Muscle of back (tissue), 13 donors: ENCODE measurements at places on chromosomes 16 and 17.

- DNase-seq: no peak
Measured at GRCh38 chr16:27225536-27226360, 22.4 kb downstream of the KDM8 start.

DNA sequence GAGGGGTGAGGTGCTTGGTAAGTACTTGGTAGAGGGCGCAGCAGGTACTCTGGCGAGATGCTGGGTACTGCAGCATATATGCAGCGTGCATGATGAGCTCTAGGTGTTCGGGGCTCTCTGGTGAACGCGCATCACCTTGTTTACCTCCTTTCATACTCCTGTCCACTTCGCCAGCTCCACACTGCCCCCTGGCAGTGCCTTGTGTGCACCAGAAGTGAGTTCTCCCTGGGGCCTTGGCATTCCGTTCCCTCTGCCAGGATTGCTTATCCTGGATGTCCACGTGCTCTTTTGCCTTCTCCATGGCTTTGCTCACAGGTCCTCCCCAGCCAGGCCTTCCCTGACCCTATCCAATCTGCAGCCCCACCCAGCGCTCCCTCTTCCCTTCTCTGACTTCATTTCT lies 154.2 kb downstream of the MRM1 start:
- no peak for DNase-seq

GRCh38 chr17:67433248-67433924 lies 56.3 kb downstream of the PITPNC1 start:
- no peak for DNase-seq

DNA sequence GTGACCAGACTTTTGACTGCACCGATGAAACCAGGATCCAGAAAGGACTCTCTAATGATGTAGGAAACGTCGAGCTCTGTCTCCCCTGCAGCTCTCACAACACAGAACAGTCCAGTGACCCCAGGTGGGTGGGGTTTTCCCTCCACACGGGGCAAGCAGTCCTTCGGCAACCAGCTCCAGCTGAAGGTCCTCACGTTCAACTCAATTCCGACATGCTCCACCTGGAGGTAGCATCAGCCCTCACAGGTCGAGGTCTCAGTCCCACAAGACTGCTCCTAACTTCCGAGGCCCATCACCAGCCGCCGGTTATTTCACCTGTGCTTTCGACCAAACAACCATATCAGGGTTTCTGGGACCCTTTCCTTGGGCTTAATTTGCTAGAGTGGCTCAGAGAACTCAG lies 28.2 kb downstream of the ITGAE start:
- no peak for DNase-seq

DNA sequence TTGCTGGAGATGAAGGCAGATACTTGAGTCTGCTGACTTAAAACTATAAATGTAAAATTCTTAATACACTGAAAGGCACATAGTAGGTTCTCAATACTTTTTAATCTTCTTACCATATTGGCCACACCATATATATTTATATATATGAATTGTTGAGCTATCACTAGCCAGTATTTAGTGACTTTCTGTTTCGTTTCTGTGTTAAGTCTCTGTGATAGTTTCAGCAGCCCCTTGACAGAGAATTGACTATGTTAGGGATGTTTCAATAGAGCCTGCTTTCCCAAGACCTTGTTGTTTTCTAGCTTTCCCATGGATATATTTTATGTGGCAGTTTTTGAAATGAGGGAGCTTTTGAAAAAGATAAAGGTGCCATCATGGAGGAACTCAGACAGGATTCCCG lies 206.5 kb upstream of the GOT2 start:
- no peak for DNase-seq

DNA sequence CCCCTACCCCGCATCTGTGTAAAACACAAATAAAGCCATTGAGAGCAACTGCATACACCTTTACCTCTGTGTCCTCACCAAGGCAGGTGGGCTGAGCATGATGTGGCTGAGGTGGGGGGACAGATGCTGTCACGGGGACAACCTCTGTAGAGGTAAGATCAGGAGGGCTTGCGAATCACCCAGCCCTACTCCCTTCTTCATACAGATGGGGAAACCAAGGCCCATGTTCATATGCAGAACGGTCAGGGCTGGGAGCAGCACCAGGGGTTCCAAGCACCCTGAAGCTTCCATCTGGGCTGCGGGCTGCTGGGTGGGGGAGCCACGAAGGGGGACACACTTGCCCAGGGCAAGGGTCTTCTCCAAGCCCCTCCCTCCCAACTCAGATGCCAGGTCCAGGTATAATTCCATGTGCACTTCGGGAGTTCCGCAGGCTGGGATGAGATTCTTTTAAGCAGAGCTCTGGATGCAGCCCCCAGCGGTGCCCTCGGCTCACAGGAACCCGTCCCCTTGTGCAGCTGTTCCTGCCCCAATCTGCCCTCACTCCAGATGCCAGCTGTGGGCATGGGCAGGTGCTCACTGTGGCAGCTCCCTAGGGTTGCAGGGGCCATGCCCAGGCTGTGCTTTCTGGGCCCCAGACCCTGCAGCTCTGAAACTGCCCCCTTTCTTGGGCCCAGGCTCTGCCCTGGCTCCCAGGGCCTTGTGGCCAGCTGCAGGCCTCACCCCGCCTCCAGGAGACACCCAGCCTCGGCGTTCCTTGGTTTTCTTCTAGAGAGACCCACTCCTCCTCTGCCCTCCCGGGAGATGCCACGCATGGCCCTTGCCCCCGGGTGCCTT lies 9.6 kb downstream of the CTRB1 start:
- DNase-seq: no peak

GRCh38 chr16:9859701-9860327 lies 322.4 kb downstream of the GRIN2A start:
- DNase-seq: no peak

DNA sequence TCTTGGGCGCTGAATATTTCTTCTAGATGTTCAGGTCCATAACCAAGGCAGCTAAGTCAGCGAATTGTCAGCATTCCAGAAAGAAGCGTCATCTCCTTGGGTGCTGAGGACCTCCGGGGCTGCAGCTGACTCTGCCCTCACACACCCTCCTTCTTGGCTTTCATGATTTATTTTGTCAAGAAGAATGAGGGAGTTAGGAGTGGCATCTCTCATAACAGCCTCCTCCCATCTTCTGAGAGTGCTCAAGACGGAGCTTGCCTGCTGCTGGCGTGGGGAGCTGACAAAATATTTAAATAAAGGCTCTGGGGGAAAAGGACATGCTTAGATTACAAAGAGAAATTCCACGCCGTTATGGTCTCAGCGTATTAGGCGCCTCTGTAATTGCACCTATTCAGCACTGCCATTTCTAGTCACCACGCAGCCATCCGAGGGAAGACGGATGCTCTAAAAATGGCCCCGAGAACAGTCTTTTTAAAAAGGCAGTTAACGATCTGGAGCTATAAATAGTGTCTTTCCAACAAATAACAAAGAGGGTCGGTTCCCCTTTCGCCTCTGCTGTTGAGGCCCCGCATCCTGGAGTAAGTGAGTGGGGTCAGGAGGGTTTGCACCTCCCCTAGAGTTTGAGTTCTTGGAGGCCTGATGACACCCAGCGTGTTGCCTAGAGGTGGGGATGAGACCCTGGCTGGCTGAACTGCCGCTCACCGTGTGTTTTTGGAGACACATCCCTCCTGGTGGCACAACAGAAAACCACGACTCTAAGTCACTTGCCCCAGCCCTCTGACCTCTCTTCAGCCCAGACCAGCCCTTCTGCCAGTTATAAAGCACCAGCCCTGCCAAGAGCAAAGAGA lies 187.0 kb downstream of the CCDC182 start:
- no peak for DNase-seq

DNA sequence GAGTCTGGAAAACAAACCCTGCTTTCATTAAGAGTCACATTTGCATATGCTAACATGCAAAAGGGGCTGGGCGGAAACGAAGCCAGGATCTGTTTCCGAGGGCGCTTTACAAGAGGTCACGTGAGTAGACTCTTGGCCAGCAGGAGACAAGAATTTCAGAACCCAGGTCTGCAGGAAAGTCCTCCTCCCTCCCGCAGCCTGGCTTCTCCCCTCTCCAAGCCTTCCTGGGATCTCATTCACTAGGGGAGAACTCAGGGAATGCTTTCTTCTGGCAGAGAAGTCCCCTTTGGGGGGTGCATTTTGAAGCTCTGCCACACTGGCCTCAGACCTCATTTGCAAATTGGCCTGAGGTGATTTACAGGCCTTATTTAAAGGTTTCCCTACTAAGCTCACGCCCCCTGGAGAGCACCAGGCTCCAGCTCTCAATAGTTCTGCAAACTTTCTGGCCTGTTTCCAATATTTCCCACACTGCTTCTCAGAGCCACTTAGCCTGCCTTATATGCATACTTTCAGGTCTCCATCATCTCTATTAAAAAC lies 57.2 kb upstream of the CACNG5 start:
- DNase-seq: peak; percentile 64

GRCh38 chr16:70412385-70412784 lies 26.5 kb downstream of the ST3GAL2 start:
- no peak for DNase-seq

GRCh38 chr17:58336456-58337209 lies 8.0 kb upstream of the TSPOAP1 start:
- no peak for DNase-seq

- DNase-seq: no peak
Measured at GRCh38 chr16:89139907-89140361, 31.6 kb upstream of the CDH15 start.

DNA sequence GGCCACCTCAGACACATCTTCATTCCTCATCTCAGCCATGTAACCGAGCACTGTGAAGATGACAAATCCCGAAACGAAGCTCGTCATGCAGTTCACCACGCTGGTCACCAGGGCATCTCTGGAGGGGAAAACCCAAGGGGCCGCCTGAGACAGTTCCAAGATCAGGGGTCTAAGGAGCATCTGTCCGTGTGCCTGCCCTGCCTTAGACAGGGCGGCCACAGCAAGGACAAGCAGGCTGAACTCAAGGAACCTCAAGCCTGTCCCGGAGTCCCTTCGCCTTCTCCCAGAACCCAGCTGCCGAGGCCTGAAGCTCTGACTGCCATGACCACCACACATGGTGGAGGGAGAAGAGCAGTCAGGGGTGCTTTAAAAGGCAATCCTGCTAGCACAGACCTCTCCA lies 22.7 kb downstream of the SLC6A4 start:
- DNase-seq: no peak

DNA sequence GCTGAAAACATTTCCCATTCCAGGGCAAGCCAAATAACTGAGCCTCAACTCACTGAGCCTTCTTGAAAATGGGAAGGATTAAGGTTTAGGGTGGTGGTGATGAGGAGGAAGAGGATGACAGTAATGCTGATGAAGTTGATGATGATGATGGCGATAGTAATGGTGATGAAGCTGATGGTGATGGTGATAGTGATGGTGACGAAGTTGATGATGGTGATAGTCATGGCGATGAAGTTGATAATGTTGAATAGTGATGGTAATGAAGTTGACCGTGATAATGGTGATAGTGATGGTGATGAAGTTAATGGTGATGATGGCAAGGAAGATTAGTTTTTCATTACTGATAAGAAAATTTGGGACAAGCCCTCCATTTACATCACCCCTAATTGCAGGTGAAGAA lies 285.8 kb upstream of the DYNLRB2 start:
- no peak for DNase-seq

DNA sequence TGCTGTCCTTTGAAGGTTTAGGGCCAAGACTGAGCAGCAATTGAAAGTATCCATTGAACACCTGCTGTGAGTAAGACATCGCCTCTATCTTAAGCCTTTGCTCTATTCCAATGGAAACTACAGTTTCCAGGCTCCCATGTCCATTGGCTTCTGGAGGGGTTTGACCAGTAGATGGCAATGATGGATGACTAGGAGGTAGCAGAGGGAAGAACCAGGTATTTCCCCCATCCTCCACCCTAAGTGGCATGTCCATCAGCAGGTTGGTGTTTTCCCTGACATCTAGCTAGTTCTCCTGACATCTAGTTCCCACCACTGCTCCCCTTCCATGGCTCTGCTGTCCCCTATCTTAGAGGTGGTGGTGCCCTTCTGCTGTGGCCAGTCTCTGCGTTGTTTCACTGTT lies 58.7 kb downstream of the CENPV start:
- DNase-seq: no peak

GRCh38 chr17:50051082-50051576 lies 4.8 kb upstream of the ITGA3 start:
- DNase-seq: peak; percentile 74

- DNase-seq: no peak
Measured at GRCh38 chr16:27817038-27817437, 246.5 kb downstream of the GSG1L start.

- no peak for DNase-seq
Measured at GRCh38 chr16:23959072-23959751, 123.4 kb downstream of the PRKCB start.

DNA sequence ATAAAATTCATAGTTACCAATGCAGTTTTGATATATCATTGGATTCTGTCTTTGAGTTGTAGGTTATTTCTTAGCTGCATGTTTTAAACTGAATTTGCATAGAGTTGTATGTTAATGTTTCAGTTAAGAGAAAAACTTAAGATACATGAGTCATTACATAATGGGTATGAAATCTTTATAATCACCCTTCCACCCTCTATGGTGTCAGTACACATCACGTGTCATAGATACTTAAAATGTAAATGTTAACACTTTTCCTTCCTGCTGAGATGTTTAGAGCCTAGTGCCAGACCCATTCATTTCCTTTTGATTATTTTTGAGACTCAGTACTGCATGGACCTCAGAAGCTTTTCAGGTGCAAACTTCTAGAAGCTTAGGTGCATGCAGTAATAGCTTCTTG lies 20.5 kb downstream of the ZNF207 start:
- DNase-seq: no peak

DNA sequence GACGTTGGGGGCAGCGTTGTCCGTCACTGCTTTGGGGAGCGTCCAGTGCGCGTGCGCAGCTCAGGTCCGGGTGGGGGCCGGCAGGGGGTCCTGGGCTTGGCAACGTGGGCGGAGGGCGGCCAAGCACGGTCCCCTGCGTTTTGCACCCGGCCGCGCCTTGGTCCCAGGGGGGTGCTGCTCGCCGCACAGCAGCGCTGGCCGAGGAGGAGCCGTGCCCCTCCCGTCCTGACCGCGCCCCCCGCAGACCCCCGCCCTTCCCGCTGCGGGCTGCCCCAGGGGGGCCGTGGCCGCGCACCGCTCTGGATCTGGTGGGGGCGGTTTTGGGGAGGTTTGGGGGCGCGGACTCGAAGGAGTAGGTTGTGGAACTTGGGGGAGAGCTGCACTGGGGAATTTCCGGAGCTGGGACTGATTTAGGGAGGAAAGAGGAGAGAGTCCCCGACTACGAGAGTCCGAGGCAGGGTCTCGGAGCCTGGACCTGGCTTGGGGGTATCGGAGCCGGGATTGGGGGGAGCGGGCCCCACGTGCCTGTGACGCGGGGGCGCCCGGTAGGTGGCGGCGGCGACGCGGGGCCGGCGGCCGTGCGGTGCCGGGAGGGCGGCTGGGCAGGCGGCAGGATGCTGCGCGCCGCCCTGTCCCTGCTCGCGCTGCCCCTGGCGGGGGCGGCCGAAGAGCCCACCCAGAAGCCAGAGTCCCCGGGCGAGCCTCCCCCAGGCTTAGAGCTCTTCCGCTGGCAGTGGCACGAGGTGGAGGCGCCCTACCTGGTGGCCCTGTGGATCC lies at the start of gene SLC9A5:
TSS of gene SLC9A5 (plus strand) at position 579 of the 777 bp plus-strand sequence. CDS start at position 615, 36 bp downstream.
- peak; percentile 50 for DNase-seq

DNA sequence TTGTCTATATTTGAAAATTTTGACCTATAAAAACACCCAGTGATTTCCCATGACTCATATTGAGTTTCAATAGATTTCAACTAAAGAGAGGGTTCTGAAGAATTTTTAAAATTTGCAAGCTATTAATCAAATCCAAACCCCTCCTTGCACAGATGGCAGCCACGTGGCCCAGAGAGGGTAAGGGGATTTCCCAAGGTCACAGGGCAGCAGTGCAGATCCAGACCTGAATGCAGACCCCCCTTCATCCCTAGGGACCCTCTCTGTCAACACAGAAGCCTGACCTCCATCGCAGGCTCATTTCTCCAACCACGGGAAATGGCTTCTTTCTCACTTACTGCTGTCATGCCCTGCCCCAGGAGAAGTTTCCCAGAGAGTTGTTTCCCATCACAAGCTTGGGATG lies 24.7 kb upstream of the CES5A start:
- no peak for DNase-seq
